Vagina (tissue), 2 donors: ENCODE measurements at places on chromosomes 6 and 20.

DNA sequence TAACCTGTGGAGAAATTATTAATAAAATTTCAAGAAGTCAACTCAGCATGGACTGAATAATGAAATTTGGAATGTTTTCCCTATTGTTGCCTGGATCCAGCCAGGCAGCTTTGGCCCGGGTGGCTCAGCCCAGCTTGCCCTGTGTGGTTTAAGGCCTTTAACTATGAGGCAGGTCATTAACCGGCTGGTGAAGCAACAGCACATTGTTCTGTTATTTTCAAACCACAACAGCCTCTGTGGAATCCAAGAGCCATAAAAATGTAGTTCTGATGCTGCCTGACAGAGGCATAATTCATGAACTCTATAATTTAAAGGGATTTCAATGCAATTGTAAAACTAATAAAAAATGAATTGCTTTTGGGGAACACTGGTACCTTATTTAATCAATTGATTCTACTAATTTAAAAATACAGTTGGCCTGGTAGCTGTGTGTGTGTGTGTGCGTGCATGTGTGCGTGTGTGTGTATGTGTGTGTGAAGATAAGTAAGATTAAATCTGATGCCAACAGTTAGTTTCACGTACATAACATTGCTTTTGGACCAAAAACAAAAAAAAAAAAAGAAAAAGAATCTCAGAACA, 117.7 kb downstream of the RPS12 start:
- no peak for DNase-seq

GRCh38 chr6:56346958-56347357, 99.6 kb upstream of the COL21A1 start:
- DNase-seq, result no peak

DNA sequence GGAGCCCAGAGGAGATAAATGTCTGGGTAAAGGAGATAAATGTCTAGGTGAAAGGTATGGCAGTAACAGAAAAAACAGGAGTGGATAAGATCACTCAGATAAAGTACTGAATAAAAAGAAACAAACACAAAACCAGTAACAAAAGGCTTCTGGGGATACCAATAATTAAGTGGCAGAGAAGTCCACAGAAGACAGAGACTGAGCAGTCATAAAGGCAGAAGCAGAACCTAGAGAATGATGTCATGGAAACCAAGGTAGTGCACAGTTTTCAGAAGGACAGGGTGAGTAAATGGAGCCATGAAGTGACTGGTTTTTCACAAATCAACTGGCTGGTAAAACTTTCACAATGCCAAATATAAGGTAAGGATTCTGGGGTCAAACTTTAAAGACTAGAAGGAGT, 80.9 kb upstream of the PLN start:
- DNase-seq, result no peak

GRCh38 chr6:167351656-167352345, 26.9 kb downstream of the TTLL2 start:
- no peak for DNase-seq

GRCh38 chr6:144757730-144758129, 472.6 kb downstream of the UTRN start:
- no peak for DNase-seq

GRCh38 chr6:31070711-31071197, 41.6 kb downstream of the C6orf15 start:
- no peak for DNase-seq

- DNase-seq, result no peak
Observed at GRCh38 chr20:36541768-36542488, 609 bp downstream of the MYL9 start.

DNA sequence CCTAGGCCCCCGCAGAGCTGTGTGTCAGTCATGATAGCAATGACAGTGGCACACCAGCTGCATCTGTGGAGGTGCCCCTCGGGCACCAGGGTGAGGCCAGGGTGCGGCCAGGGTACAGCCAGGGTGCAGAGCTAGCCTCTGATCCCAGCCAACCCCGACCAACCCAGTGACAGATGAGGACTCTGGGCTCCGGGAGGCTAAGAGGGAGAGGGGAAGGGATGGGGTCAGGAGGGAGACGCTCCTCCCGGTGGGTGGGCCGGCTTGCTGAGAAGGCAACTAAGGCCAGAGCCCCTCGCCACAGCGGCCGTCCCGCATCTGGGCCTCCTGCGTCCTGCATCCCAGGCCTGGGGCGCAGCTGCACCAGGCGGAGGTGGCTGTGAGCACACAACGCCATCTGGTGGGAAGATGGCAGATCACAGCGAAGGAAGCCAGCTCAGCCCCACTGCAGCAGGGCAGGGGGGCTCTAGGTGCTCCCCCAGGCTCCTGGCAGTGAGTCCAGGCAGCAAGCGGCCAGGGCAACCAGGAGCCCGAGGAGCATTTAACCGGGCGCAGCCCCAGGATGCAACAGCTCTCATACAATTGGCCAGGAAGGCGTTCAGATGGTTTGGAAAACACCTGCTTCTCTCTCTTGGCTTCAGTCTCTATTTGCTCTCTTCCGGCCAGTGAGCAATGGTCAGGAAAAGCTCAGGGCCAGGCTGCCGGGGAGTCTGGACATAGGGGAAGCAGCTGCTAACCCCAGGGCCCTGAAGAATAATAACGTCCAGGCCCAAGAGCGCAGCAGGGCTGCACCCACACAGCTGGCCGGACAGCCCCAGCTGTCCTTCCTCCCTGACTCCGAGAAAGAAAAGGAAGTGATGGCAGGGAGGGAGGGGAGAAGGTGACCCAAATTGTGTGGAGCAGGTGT, 169.4 kb downstream of the TAF4 start:
- no peak for DNase-seq

GRCh38 chr6:45115696-45116095, 212.4 kb upstream of the RUNX2 start:
- no peak for DNase-seq

DNA sequence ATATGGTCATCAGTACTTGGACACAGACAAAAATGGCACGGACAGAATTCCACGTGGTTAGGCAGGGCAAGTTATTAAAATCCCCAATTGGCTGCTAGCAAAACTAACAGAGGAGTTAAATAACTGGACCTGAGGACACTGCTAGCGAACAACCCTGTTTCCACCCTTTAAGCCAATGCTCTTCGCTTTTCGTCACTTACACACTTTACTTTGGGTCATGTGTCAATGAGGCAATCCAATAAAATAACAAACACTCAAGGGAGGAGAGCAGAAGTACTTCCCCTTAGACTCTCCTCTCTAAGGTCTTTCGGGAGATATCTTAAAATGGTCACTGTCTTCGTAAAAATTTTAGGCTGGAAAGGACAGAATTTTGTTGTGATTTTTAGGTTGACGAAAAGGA, 68.6 kb downstream of the LCA5 start:
- no peak for DNase-seq

DNA sequence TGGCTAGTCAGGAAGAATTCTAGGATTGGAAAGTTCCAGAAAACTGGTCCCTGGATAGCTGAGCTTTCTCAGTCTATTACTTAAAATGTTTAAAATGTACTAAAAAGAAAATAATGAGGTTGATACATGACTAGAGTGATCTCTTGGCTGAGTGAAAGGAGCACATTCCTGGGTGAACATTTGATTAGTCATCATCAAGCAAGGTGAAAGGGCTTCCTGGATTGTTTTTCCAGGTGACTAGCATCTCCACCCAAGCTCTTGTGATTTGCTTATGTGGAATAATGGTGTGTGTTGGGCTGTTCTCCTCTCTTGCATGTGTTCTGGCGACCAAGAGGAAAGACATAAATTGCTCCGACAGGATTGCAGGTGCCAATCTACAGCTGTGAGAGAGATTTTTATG, 42.9 kb downstream of the PKIB start:
- no peak for DNase-seq

- DNase-seq, result no peak
Observed at GRCh38 chr6:158705386-158706126, 55.7 kb downstream of the SYTL3 start.
